Testis (tissue), 5 donors: ENCODE measurements at places on chromosomes 13 and 19. TPM values are rescaled to one million over a fixed set of nuclear protein-coding genes. Genes with fewer than 3 reads are reported as not detected.

DNA sequence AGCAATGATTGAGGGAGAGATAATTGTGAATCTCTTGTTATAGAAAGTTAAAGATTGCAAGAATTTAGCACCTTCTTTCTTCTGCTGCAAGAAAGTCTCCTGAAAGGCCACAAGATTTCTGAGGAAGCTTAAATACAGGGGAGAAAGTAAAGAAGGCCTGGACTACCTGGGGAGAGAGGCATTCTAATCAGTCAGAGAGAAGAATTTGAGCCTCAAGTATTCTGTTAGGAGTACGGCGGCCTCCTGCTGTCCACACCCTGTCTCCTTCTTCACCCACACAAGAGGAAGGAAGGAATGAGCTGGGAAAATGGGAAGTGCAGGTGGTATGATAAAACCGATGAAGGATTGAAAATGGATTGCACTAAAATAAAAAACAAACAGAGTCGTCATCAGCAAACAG lies 474.7 kb downstream of the DIAPH3 start:
- DNase-seq: no peak
- no peaks in the 10 kb centered on the region for H3K4me1 ChIP-seq
- no peak overlapping the region for H3K27ac ChIP-seq
- no peaks in the 10 kb centered on the region for H3K27me3 ChIP-seq

GRCh38 chr13:75763512-75763911 lies 127.4 kb downstream of the LMO7 start:
- H3K4me3 ChIP-seq: no peak overlapping the region
- H3K27ac ChIP-seq: no peak overlapping the region
- DNase-seq: no peak
- no peaks in the 10 kb centered on the region for H3K27me3 ChIP-seq

GRCh38 chr13:110546926-110547325 lies 14.6 kb downstream of the RAB20 start:
- no peak overlapping the region for H3K4me3 ChIP-seq
- H3K27ac ChIP-seq: peak overlapping the region; percentile 28
- H3K4me1 ChIP-seq: peaks cover 49% of the 10 kb centered on the region
- no peaks in the 10 kb centered on the region for H3K36me3 ChIP-seq
- no peaks in the 10 kb centered on the region for H3K27me3 ChIP-seq
- DNase-seq: peak; percentile 96

DNA sequence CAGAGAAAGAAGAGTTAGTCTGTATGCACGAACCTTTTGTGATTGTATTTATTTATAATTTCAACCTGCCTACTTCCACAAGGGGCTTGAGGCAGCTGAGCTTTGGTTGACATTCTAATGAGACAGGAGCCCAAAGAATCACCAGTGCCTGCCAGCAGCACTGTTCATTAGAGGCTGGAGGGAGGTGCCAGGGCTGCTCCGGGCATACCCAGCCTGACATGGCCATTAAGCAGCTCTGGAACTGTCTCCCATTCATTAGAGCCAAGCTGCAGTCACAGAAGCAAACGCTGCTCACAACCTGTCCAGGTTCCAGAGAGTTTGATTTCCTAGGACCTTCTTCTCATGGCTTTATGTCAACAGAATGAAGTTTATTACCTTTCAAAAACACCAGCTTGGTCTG lies 425.5 kb downstream of the RFC3 start:
- no peaks in the 10 kb centered on the region for H3K4me1 ChIP-seq
- no peak overlapping the region for H3K4me3 ChIP-seq
- DNase-seq: no peak
- no peaks in the 10 kb centered on the region for H3K27me3 ChIP-seq

DNA sequence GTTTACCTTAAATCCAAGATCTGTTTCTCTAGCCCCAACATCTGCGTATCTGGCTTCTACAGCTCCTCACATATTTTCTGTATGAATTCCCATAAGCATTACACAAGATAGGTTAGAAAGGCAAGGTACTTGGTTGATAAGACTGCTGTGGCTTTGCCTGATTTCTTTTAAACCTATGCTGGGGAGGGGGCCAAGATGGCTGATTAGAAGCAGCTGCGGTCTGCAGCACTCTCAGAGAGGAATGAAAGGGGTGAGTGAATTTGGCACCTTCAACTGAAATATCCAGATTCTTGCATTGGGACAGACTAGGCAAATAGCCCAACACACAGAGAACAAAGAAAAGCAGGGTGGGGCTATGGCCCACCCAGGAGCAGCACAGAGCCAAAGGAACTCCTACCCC lies 12.2 kb upstream of the DLEU7 start:
- no peaks in the 10 kb centered on the region for H3K27me3 ChIP-seq
- H3K4me3 ChIP-seq: no peak overlapping the region
- DNase-seq: no peak
- H3K27ac ChIP-seq: no peak overlapping the region
- H3K4me1 ChIP-seq: no peaks in the 10 kb centered on the region
- no peaks in the 10 kb centered on the region for H3K36me3 ChIP-seq

Gene C5AR1
- 6.1 TPM for total RNA-seq

Gene CYP4F8
- total RNA-seq: 0.71 TPM
